ENCODE measurements at places on chromosomes 11 and 22.

DNA sequence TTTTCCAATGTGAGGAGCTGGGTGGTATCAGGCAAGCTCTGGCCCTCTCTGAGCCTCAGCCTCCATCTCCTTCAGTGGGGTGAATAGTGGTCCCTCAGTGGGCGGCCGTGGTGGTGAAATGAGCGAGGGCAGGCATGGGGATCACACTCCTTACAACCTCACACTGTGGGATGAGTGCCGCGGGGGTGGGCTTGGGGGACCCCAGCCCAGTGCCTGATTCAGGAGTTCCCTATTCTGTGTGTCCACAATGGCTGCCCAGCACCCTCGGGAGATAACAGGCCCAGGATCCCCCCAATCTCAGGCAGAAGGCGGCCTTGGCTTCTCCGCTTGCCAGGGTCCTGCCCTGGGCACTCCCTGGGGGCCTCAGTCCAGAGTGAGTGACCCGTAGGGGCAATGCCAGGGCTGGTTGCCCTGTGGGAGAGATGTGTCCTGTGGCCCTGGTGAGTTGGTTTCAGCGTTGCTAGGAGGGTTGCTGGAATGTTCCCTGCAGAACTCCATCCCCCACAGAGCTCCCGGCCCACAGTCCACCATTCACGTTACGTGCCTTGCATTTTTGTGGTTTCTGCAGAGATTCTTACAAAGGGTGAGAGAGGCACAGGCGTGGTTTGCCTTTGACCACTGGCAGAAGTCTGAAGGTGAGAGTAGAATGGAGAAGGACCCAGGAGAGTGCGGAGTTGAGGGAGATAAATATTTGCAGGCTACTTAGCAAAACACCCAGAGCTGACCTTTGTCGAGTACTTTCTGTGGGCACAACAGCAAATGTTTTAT, 2.9 kb downstream of the ALDH3B1 start:
- DNase-seq: no peak

- no peak for DNase-seq
Measured at GRCh38 chr11:66345316-66345649, 379 bp upstream of the BRMS1 start.

DNA sequence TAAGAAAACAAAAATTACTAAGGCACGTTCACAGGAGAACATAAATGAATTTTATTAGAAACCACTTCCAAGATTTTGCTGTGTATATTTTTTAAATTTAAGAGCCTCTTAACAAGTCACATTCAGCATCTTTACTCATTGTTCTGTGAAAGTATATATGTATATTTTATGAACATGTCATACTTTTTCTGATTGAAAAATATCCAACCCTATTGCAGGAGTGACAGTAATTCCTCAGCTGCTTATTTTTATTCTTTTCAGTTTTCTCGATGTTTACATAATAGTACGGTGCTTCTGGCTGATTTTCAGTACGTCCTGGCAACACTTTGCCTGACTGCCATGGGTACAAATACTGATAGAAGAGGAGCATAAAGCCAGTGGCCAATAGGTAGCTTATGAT, 41.8 kb downstream of the XKR3 start:
- no peak for DNase-seq

GRCh38 chr11:124658986-124659385, 14.6 kb downstream of the SIAE start:
- no peak for DNase-seq

- DNase-seq: no peak
Measured at GRCh38 chr11:117528097-117528721, 200.6 kb downstream of the CEP164 start.

DNA sequence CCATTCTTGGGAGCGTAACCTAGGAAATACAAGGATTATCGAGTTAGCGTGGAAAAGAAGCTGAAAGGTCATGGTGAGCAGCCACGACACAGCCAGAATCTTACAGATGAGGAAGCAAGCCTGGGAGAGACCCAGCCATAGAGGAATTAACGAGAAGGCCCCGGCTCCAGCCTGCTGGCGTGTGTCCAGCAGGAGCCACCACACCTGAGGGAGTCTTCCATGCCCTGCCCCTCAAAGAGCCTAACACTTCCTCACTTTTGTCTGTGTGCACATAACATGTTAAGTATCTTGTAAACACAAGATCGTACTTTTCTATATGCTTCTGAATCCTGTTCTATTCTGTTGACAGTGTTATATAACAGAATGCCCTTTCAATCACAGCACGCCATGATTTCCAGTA, 18.1 kb downstream of the CECR2 start:
- no peak for DNase-seq

DNA sequence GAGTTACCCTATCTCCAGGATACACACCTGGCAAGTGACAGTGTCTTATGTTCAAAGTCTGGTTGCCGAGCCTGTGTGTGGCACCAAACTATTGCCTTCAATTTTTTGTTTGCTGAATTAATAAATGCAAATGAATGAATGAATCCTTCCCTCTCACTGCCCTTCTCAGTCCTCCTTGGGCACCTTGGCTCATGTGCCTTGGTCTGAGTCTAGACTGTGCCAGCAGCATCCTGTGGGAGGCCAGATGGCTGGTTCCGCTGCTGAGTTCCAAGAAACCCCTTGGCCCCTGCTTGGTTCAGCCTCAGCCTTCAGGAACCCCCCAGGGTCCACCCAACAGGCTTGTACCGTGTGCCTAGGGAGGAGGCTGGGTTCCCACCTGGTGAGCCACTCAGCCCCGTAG, 31.0 kb downstream of the TOB2 start:
- DNase-seq: no peak

DNA sequence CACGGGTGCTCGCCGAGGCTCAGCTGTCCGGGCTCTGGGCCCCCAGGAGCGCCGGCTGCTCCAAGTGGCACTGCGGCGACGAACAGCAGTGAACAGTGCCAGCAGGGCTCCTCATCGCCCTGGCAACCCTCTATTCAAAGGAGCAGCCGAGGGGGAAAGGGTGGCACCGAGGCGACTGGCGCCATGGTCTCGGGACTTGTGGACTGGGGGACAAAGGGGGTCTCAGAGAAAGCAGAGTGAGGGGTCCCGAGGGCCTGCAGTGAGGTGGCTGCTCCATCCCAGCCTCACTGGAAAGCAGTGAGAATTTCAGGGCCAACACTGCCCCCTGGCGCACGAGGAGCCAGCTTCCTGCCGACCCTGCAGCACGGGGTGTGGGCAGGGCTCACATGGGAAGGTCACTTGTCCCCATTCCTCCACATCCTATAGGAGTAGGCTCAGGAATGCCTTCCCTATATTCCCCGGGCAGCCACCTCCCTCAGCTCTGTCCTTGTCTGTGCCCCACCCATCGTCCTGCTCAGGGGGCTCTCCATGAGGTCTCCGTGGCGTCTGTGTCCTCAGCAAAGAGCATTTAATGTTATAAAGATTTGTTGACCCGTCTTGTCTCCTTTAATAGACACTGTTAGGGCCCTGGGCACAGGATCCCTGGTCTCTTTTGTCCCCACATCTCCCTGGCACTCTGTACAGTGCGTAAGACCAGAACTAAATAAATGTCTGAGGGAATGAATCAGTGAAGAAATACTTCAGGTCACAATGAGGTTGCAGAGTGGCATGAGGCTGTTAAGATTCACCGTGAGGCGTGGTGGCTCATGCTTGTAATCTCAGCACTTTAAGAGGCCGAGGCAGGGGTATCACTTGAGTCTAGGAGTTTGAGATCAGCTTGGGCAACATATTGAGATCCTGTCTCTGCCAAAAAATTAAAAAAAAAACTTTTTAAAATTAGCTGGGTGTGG, 26.4 kb downstream of the LRFN4 start:
- DNase-seq: peak; percentile 47

DNA sequence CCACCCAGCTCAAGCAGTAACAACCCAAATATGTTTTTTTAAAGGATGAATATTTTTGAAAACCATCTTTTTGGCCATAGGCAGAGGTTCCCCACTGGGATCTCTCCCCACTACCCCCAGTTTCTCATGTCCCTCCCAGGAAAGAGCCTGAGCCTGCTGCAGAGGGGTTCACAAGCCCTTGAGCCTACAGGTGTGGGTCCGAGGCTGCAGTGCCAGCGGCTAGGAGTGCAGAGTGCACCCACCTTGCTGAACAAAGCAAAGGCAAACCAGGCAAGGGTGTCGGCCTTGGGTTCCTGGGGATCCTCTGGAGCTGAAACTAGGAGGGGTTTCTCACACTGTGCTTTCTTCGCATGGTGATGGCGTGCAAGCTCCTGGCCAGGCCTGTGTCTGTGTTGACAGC, 35.0 kb downstream of the GNAZ start:
- DNase-seq: no peak

DNA sequence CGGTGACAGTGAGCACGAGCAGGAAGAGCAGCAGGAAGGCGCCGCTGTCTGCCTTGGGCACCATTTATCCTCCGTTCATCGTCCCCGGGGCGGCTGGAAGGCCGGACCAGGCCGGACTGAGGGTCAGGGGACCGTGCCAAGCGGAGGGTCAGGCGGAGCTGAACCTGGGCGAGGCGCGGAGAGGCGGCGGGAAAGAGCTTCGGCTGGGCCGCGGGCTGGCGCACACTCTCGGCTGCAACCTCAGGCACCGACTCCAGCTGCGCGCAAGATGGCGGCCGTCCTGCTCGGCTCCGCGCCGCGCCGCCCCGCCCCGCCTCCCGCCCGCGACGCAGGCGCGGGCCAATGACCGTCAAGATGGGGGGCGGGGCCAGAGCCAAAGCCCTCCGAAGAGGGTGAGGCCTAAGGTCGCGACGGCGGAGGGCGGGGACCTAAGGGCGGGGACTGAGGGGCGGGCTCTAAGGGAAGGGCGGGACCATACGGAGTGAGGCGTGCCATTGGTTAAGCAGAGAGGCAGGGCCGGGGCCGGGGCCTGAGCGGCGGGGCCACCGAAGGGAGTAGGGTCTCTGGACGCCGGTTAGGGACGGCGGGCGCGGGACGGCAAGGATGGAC, at the start of gene DGCR2:
TSS of gene DGCR2 (minus strand) at position 270 of the 609 bp plus-strand sequence. CDS start at position 64, 206 bp downstream.
- peak; percentile 96 for DNase-seq

Measured in CD4-positive, alpha-beta T cell treated with Interleukin-2 at 100 ng/mL for 4 hours (primary cell).